ENCODE measurements at places on chromosomes 6 and 20.
A peak's percentile ranks its signal among the peaks of the same experiment; 100 is the strongest.

GRCh38 chr20:59777814-59778575 lies 155.4 kb downstream of the SYCP2 start:
- ATAC-seq: no peak

DNA sequence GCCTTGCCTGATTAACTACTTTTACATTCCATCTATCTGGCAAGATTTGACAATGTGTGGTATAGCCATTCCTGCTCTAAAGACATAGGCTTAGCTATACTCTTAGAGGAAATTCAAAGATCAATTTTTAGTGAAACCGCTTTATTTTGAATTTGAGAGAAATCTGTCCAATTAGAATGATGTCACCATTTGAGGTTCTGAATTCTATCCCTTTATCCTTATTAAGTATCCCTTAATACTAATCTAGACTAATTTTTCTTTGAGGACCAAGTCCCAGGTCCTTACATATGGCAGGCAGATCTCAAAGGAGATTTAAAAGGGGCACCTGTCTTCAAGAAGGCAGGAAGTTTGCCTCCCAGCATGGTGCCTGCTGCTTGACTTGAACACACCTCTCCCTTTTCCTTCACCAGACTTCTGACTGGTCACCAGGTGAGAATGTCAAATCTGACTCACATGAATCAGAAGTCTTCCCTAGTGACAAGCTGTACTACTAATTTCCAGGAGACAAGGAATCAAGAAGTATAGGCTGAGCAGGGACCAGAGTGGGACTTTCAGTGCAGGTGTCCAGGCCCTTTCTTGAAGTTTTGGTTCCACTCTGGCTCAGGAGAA lies 15.0 kb upstream of the MRAP2 start:
- no peak for ATAC-seq

GRCh38 chr6:84408028-84408427 lies 180.6 kb upstream of the CEP162 start:
- no peak for ATAC-seq

DNA sequence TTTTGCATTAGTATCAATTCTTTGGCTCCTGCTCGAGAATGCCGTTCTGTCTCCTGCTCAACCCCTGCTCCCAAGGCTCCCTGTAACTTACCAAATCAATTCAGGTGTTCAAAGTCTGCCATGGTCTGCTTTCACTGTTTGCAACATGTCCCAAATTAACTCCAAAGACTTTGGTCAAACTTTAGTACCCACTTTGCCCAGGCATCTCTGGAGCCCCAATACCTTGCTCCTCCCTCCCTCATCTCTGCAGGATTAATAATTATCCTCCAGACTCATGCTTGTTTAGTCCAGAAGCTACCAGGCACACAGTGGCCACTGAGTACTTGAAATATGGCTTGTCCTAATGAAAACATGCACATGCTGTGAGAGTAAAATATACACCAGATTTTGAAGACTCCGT lies 30.2 kb downstream of the GCLC start:
- ATAC-seq: no peak

DNA sequence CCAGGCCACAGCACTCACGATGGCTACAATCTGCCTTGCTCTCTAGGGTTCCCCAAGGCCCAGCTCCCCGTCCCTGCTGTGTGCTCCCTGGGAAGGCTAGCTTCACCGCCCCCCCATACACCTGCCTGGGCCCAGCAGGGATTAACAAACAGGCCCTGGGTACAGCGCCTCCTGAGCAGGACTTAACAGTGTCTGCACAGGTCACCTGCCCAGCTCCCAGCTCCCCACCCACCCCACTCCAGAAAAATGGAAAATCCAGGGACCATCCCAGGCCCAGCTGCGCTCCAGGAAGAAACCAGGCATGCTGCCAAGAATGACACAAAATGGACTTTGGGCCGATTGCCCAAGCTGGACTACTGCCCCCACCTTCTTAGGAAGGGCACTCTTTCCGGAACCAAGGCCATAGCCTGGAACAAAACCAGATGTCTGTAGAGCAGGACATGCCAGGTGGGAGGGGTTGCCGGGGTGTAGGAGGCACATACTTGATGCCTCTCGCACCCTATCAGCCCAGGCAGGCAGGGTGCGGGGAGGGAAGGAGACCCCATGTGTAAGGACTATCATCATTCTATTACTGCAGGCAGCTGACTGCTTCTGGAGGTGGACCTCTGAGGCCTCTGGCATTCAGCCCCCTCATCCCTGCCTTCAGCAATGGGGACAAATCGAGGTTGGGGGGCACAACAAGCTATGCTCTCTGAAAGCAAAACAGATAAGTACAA lies 104.9 kb downstream of the SNX5 start:
- no peak for ATAC-seq

DNA sequence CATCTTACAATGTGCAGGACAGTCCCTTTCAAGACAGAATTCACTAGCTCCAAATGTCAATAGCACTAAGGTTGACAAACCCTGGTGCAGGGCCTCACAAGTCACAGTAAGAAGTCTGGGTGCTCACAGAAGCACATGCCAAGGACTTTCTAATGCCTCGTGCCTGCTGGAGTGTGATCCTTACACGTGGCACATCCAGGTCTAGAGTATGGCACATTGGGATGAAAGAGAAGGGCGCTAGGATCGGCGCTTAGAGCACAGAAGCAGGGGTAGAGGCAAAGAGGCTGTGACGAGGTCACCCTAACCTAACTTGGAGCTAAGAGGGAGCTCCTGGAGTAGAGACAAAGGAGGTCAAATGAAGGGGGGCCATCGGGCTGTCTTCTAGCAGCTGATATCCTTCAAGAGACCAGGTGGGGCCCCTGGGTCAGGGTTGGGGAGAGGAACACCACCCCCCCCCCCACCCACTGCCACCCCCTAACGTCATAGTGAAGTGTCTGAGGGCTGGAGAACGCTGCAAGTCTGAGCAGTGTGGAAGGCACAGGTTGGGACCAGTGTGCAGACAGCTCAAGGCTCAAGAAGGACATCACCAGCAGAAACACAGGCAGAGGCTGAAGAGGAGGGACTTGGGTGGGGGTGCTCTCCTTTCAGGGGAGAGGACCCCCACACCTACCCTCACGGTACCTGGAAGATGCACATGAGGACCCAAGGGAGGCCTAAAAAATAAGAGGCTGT lies 97.8 kb upstream of the MRPS10 start:
- ATAC-seq: no peak

GRCh38 chr20:36167902-36168503 lies 13.5 kb downstream of the EPB41L1 start:
- ATAC-seq: peak; percentile 36

- peak; percentile 93 for ATAC-seq
These were observed 132.2 kb downstream of the GPX5 start for GRCh38 chr6:28657769-28658465.

DNA sequence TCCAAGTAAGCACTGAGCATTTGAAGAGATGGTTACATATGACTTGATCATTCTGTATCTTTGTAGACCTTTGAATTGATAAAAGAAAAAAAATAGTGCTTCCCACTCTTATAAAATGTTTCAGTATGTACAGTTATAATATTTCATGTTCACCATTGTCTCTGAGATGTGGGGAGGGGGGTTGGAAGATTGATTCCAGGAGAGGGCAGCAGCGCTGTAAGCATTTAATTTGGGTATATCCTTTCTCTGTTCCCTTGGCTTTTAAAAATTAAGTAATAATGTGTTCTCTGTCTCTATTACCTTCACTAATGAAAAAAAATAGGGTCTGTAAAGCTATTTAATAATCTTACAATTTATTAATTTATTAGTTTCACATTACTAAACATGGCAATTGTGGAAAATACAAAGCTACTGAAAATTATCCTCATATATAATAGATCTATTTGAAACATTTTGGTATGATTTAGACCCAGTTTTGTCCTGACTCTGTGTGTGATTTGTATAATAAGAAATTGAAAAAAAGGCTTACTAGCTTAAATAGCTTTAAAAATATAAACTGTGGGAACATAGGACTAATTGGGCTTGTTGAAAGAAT lies 341.2 kb downstream of the CDKAL1 start:
- ATAC-seq: peak; percentile 38

DNA sequence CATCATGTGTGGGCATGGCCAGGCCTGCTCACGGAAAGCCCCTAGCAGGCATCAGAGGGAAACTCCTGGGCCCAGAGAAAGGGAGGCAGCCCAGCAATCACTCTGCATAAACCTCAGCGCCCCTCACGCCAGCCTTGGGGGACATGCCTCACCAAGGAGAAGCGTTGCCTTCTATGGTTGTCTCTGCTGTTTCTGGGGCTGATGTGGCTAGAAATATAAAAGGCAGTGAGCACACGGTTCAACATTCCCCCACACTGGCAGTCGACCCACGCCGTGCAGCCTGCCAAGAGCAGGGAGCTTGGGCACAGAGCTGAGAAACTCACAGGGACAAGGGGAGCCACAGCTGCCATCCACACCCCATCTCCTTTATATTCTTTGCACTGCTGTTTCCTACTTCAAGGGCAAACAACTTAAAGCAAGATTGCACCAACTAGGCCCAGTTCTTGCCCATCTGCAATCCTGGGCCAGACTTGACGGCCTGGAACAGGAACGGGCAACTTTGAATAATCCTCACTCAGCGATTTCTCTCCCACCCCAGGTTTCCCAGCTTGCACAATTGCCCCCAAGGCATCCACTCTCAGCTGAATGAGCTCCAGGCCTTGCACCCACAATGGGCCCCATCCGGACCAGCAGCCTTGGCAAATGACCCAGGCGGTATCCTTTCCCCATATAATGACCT lies 35.5 kb upstream of the FOXC1 start:
- ATAC-seq: no peak

DNA sequence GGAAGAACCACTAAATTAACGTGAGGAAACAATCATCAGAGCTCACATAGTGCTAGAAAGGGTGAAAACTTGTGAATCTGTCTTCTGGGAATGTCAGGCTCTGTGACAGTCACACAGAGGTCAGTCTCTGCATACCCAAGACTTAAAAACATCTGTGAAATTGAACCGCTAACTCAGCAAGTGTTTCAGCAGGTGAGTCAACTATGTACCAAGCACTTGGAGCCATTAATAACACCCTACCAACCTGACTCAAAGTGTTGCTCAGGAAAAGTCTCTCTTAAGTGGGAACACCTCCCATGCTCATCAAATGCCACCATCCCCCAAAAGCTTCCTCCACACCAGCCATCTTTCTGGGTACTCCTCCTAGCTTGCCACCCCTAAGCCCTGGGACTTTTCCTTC lies 92.3 kb upstream of the CARMIL1 start:
- ATAC-seq: no peak

DNA sequence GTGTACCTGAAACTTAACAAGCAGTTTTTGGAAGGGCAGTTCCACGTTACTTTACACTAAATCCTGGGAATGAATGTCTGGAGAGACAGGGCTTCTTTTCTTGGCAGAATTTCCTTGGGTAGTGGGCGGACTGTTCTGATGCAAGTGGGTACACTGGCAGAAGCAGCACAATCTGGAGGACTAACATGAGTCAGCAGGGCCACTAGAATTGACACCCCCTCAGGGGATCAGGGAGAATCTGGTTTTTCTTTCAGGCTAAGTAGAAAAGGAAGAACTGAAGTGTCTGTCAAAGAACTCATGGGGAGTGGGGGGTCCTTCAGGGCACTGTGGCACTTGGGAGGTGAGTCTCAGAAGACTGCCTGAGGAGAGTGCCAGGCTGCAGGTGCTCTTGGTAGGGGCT lies 34.6 kb downstream of the PANK2 start:
- ATAC-seq: no peak

- no peak for ATAC-seq
These were observed 62.6 kb downstream of the BANF2 start for GRCh38 chr20:17762243-17762872.

DNA sequence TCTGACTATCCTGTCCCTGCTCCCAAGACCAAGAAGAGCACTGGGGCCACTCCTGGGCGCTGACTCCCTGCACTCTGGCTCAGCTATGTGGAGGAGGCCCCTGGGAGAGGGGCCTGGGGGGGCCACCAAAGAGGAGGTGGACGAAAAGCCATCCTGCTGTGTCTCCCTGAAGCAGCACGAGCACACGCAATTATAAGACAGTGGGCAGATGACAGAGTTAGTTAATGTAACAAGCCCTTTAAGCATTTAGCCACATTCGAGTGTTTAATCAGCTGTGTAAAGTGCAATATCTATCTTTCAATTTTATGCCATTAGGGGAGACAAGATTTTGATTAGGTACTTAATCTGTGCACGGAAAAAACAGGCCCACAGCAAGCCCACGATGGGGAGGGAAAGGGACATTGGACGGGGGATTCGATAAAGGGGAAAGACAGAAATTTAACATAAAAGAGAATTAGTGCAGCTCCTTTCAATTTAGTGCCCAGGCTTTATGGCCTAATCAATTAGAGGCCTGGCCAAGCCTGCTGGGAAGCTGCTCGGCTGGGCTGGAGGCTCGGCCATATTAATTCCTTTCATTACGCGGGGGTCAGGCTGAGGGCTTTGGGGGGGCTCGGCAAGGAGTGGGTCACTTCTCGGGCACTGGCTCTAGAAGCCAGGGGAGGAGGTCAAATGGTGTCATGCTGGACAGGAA lies 286.2 kb downstream of the DHX35 start:
- no peak for ATAC-seq

DNA sequence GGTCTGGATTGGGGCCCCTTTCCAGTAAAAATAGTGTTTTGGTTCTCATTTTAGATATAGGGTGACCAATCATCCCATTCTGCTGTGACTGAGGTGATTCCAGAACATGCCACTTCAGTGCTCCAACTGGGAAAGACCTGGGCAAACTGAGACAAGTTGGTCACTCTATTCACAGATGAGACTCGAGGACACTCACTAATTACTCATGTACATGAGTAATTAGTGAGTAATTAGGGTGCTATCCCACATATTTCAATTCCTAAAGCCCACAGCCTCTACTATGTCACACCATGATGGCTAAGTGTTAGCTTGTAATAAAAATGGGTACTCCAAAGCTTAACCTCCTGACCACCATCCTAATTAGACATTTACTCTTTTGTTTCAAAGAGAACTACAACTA lies 86.0 kb downstream of the CBLN4 start:
- ATAC-seq: no peak

- no peak for ATAC-seq
These were observed 253.2 kb downstream of the SOX4 start for GRCh38 chr6:21846541-21847451.

DNA sequence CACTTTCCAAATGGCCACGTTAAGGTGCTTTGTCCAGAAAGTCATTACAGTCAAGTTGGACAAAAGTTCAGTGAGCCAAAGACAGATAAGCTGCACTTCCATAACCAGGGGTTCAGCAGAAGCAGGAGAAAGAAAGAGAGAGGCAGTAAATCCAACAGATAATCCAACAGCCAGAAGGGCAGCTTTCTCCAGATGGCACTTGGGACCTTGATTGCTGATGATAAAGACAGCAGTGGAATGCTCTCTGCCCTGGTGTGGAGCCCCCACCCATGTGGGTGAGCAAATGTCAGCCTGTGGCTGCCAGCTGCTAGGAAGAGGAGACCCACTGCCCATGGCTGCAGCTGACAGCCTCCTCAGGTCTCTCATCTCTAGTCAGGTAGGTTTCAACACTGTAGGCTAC lies 18.7 kb upstream of the NRSN1 start:
- ATAC-seq: no peak

DNA sequence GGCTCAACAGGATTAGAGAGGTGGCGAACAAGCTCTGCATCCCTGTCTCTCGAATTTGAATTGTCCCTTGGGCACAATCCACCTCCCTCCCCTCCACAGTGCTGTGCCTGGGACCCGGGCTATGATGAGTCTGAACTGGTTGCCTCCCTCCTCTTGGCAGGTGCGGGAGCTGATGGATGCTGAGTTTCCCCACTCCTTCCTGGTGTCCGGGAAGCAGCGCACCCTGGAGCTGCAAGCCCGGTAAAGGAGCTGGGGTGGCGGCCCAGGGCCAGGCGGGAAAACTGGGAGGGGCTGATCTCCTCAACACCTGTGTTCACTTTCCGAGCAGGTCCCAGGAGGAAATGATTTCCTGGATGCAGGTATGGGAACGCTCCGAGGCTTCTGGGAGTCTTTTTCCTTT lies 14.9 kb downstream of the FGD2 start:
- ATAC-seq: no peak

- no peak for ATAC-seq
These were observed 25.9 kb downstream of the RIN2 start for GRCh38 chr20:19783966-19784401.
